ENCODE measurements at places on chromosomes 2 and 18.

- no peak for DNase-seq
Observed at GRCh38 chr2:45896311-45896710, 244.8 kb downstream of the PRKCE start.

DNA sequence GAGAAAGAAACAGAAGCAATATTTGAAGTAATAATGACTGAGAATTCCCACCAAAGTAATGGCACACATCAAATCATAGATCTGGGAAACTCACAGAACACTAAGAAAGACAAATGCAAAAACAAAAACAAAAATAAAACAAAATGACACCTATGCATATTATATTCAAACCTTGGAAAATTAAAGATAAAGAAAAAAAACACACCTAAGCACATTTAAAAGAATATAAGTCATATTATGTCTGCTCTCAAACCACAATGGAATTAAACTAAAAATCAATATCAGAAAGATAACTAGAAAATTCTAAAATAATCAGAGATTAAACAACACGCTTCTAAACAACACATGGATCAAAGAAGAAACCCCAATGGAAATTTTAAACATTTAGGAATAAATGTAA is 59.7 kb upstream of the GALNT5 start:
- no peak for DNase-seq

DNA sequence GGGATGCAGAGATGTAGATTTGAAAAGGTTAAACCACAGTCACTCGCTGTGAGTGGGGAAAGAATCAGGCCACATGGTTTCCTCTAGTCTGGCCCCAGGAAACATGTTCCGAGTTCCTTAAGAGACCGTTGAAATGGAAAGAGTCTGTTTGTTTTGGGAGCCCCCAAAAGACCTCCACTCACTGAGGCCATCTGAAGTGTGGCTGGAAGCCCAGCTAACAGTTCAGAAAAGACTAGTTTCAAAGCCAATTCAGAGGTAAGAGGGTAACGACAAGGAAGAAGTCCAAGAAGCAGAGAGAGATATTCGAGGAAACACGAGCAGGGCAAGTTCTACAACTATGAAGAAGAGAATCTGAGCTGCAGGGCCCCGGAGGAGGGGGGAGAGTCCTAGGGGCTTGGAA is 61.0 kb downstream of the APOB start:
- no peak for DNase-seq

- no peak for DNase-seq
Observed at GRCh38 chr2:126796931-126797621, 101.6 kb upstream of the TEX51 start.

DNA sequence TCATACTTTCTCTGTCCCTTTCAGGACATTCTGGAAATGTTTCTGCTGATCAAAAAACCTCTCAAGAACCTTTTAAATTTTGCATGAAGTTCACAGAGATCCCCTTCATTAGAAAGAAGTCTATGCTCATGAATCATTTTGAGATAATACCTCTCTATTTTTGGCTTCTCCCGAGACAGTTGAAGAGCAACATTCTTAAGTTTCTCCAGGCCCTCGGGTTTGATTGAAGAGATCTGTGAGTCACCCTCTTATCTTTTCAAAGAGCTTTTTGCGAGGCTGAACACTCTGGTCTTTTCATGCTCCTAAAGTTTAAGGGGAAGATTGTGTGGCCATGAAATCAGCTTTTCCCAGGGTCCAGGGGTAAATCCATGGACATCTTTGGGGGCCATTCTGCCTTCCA is 354.2 kb downstream of the FBXO15 start:
- no peak for DNase-seq

All from nephron progenitor cell (in vitro differentiated cells).